ENCODE measurements at places on chromosomes 5 and 9.

- peak; percentile 59 for DNase-seq
Measured at GRCh38 chr5:7094626-7095025, 301.3 kb upstream of the ADCY2 start.

- no peak for DNase-seq
Measured at GRCh38 chr9:31601666-31602065, 782.8 kb upstream of the ACO1 start.

GRCh38 chr9:137397675-137398423 is 25.1 kb downstream of the EXD3 start:
- DNase-seq = no peak

DNA sequence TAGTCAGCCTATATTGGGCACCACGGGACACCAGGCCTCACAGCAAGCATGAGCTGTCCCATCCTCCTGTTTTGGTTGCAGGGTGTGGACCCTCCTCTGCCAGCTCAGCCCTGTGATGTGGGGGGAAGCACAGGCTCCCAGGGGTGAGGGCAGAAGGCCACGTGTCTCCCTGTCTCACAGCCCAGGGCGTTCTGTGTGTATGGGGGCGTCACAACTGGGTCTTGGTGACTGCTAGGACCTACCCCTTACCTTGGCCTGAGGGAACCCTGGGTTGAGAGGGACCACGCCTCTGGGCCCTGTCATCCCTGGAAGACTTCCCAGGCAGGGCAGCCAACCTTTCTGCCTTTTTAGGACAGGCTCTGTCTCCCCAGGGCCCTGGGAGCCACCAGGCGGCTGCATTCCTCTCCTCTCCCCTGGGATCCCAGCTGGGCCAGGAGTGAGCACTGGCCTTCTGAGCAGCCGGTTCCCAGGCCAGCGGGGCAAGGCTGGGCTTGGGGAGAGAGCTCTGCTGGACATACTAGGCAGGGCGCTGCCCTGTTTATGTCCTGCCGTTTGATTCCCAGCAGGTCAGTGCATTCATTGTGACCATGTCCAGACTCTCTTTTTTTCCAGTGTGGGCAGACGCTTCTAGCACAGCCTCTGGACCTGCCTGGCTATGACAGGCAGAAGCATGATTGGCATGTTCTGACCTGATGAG is 97.4 kb downstream of the DAB2IP start:
- DNase-seq = no peak

- DNase-seq = no peak
Measured at GRCh38 chr9:80554856-80555255, 983.1 kb downstream of the TLE4 start.

DNA sequence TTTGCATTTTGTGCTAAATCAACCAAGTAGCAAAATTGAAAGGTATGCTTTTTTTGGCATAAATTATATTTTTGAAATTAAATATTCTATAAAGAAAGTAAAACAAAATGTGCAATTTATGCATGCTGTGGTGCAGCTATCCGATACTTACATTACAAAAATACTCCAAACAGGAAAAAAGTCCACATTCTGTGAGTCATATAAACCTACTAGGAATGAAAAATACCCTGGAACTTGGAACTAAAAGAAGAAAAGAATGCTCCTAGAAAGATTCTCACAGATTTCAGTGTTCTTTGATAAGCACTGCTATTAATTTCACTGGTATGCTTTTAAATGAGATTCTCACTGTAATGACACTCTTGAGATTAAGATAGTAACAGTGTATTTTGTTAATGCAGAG is 92.6 kb downstream of the OSMR start:
- DNase-seq = no peak

GRCh38 chr5:72036951-72037350 is 70.3 kb upstream of the MAP1B start:
- DNase-seq = no peak

DNA sequence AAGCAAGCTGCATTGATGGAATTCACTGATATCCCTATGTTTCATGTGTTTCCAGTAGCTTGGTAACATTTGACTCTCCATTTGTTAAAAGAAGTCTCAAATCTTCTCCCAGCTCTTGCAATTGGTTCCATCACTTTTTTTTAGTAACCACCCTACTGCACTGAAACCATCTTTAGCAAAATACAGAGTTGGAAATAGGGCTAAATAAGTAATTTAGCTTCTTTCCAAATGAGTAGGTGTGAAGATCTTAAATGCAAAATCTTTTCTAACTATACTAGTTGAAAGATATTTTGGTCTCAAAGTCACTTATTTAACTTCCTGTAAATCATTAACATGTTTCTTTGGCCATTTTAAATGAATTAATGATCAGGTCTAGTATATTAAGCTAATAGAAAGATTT is 138.1 kb downstream of the DIRAS2 start:
- DNase-seq = no peak

GRCh38 chr5:36200513-36200912 is 41.2 kb downstream of the NADK2 start:
- DNase-seq = no peak

DNA sequence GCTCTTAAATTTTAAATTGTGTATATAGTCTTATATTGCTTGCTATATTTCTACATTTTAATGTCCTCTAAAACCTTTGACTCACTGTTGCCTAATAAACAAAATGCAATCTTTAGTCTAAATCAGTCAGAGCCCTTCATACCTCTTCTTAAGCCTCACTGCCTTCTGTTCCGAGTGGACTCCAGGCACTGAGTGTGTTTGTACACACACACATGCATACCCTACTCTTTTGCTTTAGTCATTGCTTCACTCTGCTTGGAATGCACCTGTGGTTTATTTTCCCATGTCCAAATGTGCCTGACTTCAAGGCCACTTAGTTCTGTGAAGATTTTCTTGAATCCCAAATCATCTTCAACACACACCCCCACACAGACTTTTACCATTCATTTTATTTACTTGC is 60.9 kb downstream of the SLC12A2 start:
- no peak for DNase-seq

GRCh38 chr5:154267516-154267915 is 77.0 kb downstream of the GALNT10 start:
- DNase-seq = no peak

DNA sequence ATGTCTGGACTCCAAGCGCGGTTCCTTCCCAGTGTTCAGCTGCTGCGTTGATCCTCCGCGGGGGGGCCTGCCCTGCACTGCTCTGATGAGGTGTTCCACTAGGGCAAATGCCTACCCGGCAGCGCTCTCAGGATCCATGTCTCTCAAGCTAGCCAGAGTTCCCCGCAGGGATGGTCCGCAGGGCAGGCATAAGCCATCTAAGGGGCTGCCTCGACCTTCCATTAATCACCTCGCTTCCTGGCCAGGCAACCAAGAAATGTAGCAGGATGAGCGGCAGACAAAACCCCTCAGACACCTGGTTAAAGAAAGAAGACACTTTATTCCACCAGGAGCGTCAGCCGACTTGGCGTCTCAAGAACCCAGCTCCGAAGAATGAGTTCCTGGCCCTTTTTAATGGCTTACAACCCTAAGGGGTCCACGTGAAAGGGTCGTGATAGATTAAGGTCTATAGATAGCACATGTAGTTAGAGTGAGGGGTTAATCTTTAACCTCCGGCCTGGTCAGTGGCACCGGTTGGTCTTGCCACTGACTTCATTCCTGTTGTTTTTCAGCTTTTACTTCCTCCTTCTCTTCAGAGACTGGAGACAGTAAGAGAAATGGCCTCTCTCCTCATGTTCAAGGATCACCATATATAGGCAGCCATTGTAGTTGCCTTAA is 47.2 kb upstream of the COX7C start:
- no peak for DNase-seq

DNA sequence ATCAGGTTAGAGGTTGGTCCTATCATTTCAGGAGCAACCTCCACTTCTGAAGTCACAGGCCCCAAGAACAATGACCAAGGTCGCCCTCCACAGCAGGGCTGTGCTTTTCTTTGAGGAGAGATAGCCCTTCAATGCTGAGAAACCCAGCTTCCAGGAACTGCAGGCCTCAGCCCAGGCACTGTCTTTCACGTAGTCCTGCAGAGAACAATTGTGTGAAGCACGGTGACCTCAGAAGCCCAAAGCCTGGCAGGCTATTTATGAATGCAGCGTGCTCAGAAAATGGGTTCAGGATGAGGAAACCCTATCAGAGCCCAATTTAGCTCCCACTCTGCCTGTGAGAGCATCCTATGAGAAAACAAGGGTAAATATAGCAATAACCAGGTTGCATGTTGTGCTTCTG is 388.3 kb downstream of the PLK2 start:
- DNase-seq = peak; percentile 8

DNA sequence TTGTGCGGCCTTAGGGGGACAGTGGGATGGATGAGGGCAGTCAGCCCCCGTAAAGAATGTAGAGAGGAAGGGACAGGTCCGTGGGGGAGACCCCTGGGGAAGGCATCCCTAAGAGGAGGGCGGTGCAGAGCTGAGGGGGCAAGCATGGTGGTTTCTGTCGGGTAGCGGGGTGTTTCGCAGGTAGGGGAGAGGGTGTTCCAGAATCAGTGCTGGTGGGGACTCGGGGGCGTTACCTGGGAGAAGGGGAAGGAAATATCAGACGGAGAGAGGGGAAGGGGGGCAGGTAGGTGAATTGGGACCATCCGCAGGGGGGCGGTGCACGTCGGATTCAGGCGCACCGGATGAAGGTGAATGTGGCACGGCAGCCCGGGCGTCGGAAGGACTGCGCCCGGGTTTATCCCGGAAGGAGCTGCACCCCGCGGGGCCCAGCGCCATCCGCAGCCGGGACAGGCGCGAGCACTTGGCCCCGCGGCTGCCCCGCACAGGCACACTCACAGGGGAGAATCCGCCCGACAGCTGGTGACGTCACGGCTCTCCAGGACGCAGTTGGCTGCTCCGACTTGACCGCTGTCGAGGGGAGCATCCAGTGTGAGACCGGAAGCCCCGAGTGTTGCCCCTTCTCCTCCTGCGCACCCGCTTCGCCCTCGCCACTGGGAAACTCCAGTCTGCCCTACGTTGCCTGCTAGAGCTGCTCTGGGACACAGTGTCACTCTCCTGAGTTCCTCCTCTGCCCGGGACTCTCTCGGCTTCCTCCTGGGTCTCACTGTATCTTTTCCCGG is 1.3 kb downstream of the CD72 start:
- DNase-seq = peak; percentile 43

- no peak for DNase-seq
Measured at GRCh38 chr5:133861161-133861737, 107.2 kb downstream of the C5orf15 start.

DNA sequence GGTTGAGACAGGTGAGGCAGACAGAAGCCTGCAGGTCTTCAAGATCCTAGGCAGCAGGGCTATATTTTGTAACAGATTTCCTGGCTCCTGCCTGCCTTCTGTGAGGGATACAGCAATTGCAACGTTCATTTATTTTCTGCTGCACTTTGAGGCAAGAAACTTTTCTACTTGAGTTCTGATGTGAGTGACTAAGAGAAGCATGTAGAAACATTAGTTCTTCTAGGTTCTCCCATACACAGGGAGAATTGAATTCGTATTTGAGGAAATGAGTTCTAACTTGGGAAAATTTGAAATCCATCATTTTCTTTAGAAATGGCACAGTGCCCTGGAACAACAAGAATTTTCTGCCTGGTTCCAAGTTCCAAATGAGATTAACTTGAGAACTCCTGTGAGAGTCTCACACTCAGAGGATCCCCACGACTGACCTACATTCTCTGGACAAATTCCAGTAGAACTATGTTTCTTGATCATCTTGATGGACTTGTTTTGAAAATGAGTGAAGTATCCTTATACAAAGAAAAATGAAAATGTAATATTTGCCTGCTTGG is 15.0 kb downstream of the MAMDC2 start:
- no peak for DNase-seq

- DNase-seq = no peak
Measured at GRCh38 chr9:93461821-93462220, 8.4 kb upstream of the FAM120AOS start.

GRCh38 chr5:12023614-12024241 is 119.5 kb upstream of the CTNND2 start:
- peak; percentile 20 for DNase-seq

GRCh38 chr5:133891390-133891789 is 77.0 kb downstream of the C5orf15 start:
- DNase-seq = no peak

DNA sequence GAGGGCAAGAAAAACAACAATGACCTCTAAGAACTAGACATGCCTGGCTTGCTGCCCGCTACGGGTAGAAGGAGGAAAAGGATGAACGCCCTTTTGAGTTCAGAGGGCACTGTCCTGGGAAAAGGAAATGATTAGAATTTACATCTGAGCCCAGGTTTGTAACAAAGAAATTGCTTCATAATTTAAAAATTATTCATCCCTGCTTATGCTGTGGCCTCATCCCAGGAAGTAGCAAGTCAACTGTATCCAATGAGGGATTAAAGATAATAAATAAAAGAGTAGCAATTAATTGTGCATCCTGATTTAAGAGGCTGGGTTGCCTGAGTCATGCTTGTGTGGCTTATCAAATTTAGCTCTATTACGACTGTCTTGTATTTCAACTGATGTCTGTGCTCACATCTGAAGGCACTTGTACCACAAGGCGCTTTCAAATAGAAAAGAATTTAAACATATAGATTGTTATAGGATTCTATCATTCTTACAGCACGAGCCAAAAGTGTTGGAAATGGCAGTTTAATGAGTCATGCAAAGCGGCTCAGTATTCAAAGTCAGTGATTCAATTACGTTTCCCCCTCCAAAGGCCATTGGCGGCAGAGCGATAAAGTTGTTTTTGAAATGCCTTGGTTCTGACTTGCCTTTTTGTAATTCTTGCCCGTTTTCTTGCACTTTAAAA is 40.0 kb upstream of the DMRT1 start:
- no peak for DNase-seq

DNA sequence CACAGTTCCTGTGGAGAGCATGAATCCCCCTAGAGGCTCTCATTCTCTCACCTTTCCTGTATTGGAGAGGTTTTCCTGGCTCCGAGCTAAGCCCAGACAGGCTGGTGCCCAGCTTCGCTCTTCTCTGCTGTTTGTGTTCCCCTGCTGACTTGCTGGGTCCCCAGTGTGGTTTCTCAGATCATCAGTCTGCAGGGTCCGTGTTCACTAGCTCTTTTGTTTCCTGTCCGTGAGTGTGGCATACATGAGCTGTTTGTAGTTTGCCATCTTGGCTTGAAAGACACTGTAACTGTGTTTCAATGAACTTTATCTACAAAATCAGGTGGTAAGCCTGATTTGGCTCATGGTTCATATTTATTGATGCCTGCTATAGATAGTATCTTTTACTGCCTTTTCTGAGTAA is 23.8 kb downstream of the LOX start:
- no peak for DNase-seq

- no peak for DNase-seq
Measured at GRCh38 chr9:70060883-70061507, 17.3 kb downstream of the MAMDC2 start.

GRCh38 chr5:126994485-126994884 is 35.9 kb downstream of the MARCHF3 start:
- DNase-seq = no peak

- DNase-seq = no peak
Measured at GRCh38 chr9:35163413-35163812, 1.6 kb downstream of the UNC13B start.

GRCh38 chr5:53166183-53166495 is 56.6 kb upstream of the MOCS2 start:
- no peak for DNase-seq

- no peak for DNase-seq
Measured at GRCh38 chr9:77997611-77998284, 33.9 kb downstream of the GNAQ start.
